ENCODE measurements at places on chromosomes 3 and 15.

DNA sequence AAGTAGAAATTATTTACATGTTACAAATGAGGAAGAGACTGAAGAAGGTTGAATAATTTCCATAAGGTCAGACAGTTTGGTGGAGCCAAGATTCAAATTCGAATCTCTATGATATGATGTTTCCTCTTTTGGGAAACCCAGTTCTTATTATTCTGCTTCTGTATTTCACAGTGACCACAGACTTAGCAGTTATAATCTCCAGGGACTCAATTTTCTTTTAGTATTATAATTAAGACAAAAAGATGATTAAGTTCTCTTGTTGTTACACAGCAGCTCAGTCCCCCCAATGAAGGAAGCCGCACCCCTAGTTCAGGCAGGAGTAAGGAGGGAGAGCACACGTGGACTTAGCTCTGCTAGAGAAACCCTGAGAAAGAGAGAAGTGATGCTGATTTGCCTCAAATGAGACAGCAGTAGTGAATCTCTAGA lies 130.6 kb downstream of the CCNL1 start:
- DNase-seq, result peak; percentile 15

DNA sequence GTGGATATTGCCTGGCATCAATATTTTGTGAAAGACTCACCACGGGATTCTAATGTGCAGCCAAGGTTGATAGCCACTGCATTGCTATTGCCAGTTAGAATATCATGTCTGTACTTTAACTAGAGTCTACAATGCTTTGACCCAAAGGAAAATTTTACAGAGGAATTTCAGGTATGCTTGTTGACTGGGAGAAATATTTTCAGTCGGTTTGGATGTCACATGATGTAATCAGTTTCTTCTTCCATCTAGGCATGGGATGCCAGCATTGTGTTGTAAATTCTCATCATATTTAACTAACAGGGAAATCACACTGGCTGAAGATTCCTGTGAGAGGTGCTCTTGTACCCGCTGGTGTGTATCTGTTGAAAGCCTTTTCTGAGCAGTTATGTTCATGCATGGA lies 508.9 kb upstream of the ADAMTS9 start:
- no peak for DNase-seq

GRCh38 chr3:7871003-7871560 lies 630.5 kb upstream of the LMCD1 start:
- no peak for DNase-seq

GRCh38 chr3:168493412-168494205 lies 397.9 kb upstream of the GOLIM4 start:
- DNase-seq, result no peak

DNA sequence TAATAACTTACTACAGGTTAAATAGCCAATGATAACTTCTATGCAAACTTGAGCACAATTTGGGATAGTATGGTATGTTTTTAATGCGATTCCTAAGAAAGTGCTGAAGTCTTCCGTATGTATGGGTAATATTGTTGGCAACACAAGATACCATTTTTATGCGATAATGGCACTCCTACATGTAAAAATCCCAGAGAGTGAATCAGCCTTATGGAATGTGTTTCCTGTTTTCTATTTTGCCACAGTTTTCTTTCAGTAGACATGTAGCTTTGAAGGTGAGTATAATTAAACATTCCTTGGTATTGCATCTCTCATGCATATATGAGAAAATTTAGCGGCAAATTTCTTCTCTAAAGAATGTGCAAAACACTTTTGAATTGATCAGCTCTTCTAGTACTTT lies 396.8 kb upstream of the AZI2 start:
- no peak for DNase-seq

Data from hematopoietic multipotent progenitor cell treated with erythropoietin and hydrocortisone succinate and interleukin-3 and kit ligand, for 4 days (in vitro differentiated cells).